Stomach (tissue), 19 donors: ENCODE measurements at places on chromosomes 7 and 10. TPM values are rescaled to one million over a fixed set of nuclear protein-coding genes. Genes with fewer than 3 reads are reported as not detected.

- DNase-seq, result no peak
- peaks cover 61% of the 10 kb centered on the region for H3K4me1 ChIP-seq
- no peak overlapping the region for H3K4me3 ChIP-seq
- no peak overlapping the region for H3K27ac ChIP-seq
- H3K36me3 ChIP-seq, result no peaks in the 10 kb centered on the region
Measured at GRCh38 chr7:101862280-101863220, 45.1 kb downstream of the CUX1 start.

- no peaks in the 10 kb centered on the region for H3K4me1 ChIP-seq
- no peak for DNase-seq
- no peak overlapping the region for H3K27ac ChIP-seq
Measured at GRCh38 chr7:147911201-147911601, 679.4 kb upstream of the C7orf33 start.

The MSS51 gene
- total RNA-seq, result 2.5 TPM

- no peaks in the 10 kb centered on the region for H3K27me3 ChIP-seq
- no peak overlapping the region for H3K4me3 ChIP-seq
- H3K36me3 ChIP-seq, result no peaks in the 10 kb centered on the region
- peaks cover 21% of the 10 kb centered on the region for H3K4me1 ChIP-seq
- DNase-seq, result peak; percentile 72
Measured at GRCh38 chr7:37346761-37347160, 101.9 kb downstream of the ELMO1 start.

The LIPJ gene
- total RNA-seq, result 5.3 TPM
